GM23248 (cell line): ENCODE measurements at places on chromosomes 5 and 9.

- no peak for DNase-seq
Observed at GRCh38 chr5:61148515-61148914, 13.8 kb downstream of the SMIM15 start.

GRCh38 chr5:128192368-128192767, 108.8 kb downstream of the SLC12A2 start:
- no peak for DNase-seq

DNA sequence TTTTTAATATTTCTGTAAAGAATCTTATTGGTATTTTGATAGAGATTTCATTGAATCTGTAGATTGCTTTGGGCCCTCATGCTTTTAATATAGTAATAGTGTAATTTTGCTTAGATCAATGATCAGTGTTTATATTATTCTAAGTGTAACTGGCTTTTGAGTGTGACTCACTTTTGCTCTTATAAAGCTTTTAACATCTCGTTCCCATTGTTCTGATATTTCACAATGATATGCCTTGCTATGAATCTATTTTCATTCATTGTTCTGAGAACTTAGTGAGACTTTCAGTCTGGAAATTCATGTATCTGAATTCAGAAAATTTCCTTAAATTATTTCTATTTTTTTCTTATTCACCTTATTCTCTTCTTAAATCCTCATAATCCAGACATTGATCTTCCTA, 13.5 kb upstream of the MAMDC2 start:
- DNase-seq, result peak; percentile 21

DNA sequence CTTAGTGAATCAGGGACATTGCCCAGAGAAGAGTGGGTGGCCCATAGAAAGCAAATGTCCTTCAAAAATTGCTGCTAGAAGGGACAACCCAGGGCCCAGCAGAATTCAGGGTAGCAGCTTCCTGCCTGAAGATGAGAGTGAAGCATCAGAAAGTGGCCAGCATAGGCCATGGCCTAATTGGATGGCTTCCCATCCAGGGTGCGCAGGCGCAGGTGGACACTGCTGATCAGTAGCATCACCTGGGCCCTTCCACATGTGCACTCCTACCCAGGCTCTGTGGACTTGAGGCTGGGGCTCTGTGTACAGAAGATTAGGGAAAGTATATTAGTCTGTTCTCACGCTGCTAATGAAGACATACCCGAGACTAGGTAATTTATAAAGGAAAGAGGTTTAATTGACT, 58.6 kb upstream of the GARNL3 start:
- no peak for DNase-seq

DNA sequence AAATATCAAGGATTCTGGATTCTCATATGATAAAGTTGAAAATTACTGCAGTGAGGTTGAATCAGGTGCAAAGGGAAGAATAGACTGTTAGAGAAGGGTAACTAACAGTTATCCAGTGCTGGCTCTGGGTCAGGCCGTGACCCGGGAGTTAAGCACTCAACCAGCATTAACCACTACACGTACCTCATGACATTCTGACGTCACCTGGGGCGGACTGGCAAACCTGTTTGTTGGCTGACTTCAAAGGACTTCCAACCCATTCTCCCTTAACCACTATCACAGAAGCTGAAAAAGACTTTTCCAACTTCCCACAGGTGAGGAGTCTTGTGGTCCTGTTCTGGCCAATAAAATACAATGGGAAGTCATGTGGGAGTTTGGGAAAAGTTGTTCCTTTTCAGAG, 268.9 kb downstream of the ENC1 start:
- no peak for DNase-seq

DNA sequence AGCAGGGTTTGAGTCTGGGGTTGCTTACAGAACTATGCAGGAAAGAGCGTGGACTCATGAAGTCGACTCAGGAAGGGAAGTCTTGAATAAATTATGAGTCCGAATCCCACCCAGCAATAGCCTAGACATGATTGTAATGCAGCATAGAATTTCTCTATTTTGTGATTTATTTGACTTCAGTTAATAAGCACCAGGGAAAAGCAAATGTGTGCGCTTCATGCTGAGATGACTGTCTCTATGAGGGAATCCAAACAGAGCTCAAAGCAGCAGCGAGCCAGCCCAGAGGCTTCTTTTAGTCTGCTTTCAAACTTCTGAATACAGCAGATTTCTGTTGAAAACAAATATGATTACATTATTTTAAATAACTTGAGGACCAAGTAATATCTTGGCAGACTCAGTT, 188.0 kb downstream of the SEMA6A start:
- no peak for DNase-seq

DNA sequence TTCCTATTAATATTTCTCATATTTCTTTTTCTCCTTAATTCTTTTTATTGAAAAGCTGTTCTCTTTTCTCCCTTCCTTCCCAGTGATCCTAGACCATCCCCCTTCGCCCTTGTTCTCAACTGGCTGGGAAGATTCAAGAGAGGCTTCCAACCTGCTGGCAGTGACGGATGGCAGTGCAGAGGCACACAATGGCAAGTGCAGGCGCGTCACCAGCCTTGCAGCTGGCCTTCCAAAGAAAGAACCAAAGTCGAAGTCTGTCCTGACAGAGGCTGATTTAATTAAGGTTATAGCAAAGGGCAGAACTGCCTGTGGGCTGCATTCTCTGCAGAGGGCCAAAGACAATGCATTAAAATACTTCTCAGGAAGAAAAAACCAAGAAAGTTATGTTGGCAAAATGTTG, 7.4 kb downstream of the CEMIP2 start:
- DNase-seq, result no peak

- no peak for DNase-seq
Observed at GRCh38 chr5:6482735-6483134, 34.1 kb downstream of the UBE2QL1 start.

- DNase-seq, result no peak
Observed at GRCh38 chr5:1987471-1987870, 104.7 kb upstream of the IRX4 start.

DNA sequence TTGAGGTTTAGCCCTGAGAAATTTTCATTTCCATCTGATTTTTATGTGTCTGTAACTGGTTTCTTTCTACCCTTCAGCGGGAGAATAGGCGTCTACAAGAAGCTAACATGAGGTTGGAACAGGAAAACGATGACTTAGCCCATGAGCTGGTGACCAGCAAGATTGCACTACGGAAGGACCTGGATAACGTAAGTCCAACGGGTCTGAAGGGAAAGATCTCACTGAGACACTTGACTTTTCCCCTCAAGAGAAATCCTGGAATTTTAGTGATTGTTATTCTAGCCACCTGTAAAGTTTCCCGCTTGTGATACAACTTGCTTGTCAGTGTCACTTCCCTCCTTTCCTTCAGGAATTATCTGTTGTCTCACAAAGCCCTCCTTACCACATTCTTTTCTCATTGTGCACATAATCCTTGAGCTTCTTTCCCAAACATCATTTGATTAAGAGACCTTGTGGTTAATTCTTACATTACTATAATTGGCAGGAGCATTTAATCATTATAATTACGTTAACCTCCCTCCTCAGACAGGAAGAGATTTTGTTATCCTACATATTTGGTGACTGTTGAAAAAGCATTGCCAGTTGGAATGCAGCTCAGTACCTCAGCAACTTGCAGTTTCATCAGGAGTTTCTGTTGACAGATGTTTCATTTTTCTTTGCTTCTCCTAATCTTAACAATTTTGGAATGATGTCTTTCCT, 56.9 kb downstream of the GPR21 start:
- no peak for DNase-seq

DNA sequence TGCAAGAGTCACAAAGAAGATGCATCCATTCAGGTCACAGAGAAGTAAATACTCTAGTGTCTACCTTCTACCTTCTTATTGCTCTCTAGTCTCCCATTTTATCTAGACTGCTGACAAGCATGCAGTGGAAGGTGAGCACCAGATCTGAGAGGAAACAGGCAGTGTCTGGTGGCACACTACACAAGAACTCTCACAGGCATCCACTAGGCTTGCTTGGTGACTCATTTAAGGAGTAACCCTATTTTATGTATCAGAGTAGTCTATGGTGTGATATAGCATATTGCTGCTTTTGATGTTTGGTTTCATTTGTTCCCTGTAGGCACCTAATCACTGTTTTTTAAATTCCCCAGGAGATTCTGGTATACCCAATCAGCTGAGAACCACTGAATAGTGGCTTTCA, 1.6 kb upstream of the THBS4 start:
- DNase-seq, result no peak

- peak; percentile 71 for DNase-seq
Observed at GRCh38 chr9:110623462-110624025, 44.0 kb upstream of the SVEP1 start.

DNA sequence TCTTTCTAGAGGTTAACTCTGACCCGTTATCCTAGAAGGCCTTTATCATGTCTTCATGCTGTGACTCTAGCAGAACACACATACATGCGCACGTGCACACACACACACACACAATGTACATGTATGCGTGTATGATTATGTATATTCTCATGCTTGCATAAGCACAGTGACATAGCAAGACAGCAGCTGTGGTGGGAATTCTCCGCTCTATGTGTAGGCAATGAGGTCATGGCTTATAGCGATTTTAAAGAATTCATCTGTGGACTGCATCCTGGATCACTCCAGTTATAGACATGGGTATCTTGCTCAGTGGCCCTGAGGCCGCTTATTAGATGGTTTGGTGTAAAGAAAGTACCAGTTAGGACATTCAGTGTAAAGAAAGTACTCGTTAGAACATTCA, 106.2 kb downstream of the FBXL7 start:
- DNase-seq, result no peak

DNA sequence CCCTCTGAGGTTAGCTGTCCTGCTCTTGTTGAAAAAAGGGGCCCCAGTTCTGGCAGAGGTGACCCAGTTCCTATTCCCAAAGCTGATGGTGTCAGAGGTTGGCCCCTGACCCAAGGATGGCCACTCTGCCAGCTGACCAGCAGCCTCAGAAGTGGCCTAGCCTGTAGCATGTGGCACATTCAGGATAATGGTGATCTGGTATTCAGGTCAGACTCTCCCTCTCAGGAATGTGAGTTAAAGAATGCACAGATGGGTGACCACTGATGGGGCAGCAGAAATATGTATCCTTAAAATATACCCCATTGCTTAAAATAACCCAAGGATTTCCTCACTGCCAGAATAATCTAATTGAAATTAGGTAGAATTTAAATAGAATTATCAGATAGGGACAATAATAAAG, 369.2 kb downstream of the SEMA5A start:
- no peak for DNase-seq

DNA sequence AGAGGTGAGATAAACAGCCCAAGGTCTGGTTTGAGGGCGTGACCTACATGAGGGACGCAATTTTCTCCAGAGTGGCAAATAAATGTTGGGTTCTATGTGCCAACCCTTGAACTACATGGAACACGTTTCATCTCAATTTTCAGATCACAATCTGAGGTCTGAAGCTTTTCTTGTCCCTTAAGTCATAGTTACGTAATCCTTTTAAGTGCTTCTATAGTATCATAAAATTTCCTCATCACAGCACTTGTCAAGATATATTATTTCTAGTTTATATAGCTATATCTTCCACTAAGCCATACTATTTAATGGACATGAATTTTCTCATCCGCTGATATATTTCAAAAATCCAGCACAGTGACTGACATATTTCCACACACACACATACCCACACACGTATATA, 53.1 kb upstream of the GRIN3A start:
- DNase-seq, result no peak

- peak; percentile 65 for DNase-seq
Observed at GRCh38 chr5:177368869-177369644, 11.3 kb downstream of the RGS14 start.

DNA sequence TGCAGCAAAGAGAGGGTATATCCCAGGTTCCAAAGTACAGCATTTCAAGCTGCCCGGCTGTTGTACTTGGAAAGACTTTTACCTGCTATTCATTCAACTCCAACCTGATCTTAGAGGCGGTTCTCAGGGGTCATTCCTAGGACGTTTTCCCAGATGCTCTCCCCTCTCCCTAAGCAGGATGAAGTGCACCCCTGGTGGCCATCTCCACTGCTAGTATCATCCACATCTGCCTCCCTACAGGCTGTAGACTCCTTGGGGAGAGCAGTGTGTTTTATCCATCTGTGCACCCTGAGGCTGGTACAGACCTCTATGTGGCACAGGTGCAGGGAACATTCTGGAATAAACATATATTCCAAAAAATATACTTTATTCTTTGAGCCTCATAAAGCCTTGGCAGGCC, 56.8 kb downstream of the PTPN3 start:
- DNase-seq, result peak; percentile 14

DNA sequence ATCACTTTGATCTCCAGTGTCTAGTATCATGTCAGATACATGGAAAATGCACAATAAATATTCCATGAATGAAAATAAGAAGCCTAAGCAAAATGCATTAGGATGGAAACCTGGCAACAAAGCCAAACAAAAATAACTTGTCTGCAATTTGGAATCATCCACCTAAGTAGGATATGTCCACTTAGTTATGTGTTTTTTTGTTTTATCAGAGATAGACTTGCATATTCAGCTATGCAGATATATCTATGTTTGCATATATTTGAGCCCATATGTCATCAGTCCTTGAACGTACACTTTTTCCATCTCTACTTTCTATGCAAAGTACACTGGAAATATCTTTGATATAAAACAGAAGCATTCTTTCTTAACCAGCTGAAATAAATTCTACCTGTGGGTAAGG, 707.1 kb downstream of the EFNA5 start:
- no peak for DNase-seq

DNA sequence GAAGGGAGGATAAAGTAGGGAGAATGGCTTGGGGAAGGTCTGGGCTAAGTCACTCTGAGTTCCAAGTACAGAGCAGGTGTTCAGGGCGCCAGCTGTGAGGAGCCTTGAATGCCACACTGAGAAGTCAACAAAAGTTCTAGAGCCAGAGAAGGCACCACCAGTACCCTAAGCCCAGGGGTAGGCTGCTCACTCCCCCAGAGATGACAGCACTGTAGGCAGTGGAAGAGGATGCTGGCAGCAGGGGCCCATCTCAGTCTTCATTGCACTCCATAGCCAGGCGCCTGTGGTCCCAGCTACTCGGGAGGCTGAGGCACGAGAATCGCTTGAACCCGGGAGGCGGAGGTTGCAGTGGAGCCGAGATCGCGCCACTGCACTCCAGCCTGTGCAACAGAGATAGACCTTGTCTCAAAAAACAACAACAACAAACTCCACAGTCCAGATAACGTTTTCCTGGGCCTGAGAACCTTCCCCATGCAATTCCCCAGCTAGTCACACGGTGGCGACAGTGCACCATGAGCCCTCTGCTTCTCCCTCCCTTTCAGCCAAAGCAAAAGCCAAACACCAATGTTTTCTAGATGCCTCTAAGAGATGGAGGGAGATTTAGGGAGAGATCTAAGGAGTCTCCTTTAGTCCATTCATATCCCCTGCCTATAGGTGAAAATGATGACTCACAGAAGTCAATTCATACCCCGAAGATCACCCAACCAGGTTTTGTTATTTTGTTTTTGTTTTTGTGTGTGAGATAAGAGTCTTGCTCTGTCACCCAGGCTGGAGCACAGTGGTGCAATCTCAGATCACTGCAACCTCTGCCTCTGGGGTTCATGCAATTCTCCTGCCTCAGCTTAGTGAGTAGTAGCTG, 19.8 kb upstream of the NSD1 start:
- peak; percentile 76 for DNase-seq
